Testis (tissue), 5 donors: ENCODE measurements at places on chromosomes 12 and 14.
A peak's percentile ranks its signal among the peaks of the same experiment; 100 is the strongest.

DNA sequence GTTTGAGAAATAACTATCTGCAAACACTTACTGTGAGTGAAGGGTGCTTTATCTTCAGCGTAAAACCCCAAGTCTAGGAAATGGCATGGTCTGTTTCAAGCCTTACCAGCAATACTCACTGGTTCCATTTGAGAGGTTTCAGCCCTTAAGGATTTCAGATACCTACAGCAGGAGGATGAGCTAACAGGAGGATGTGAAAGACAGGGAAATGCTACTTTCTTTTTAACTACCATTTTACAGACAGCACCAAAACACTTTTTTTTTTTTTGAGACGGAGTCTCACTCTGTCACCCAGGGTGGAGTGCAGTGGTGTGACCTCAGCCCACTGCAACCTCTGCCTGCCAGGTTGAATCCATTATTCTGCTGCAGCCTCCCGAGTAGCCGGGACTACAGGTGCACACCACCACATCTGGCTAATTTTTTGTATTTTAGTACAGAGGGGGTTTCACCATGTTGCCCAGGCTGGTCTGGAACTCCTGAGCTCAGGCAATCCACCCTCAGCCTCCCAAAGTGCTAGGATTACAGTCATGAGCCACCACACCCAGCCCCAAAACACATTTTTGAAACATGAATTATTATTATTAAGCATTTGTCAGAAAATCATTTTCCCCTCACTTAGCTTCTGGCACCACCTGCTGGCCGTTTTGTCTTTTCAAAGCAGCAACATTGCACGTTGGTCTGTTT lies 4.6 kb downstream of the MTRFR start:
- DNase-seq, result peak; percentile 78

GRCh38 chr14:56073799-56074198 lies 44.4 kb upstream of the PELI2 start:
- DNase-seq, result no peak

- DNase-seq, result peak; percentile 70
These were observed 211.6 kb downstream of the SYNE2 start for GRCh38 chr14:64064447-64064846.

DNA sequence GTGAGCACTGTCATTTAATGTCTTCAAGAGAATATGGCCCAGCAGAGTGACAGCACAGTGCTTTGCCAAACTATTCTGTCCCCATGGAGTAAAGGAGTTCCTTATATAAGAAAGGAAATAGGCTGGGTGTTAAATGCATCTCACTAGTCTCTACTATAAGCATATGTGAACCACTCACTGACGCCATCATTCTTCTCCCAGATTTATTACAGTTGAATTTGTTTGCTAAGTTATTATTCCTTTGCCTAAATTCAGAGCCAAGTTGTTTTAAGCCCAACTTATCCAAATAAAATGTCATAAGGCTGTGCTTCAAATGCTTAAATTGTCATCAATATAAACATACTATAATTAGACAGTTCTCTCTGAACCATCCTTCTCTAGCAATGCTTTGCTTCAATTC lies 151.6 kb downstream of the KCNA5 start:
- DNase-seq, result no peak

GRCh38 chr12:41737423-41737822 lies 407.3 kb downstream of the GXYLT1 start:
- DNase-seq, result no peak

DNA sequence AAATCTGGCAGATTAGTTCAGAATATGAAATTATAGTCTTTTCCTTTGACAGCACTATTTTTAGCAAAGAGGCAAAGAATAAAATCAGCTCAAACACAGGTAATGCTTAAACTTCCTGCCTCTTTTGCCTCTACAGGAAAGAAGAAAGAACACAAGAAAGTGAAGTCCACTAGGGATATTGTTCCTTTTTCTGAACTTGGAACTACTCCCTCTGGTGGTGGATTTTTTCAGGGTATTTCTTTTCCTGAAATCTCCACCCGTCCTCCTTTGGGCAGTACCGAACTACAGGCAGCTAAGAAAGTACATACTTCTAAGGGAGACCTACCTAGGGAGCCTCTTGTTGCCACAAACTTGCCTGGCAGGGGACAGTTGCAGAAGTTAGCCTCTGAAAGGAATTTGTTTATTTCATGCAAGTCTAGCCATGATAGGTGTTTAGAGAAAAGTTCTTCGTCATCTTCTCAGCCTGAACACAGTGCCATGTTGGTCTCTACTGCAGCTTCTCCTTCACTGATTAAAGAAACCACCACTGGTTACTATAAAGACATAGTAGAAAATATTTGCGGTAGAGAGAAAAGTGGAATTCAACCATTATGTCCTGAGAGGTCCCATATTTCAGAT lies 17.4 kb downstream of the TMPO start:
- no peak for DNase-seq

- DNase-seq, result no peak
These were observed 8.4 kb downstream of the GPRC5A start for GRCh38 chr12:12899530-12900380.

DNA sequence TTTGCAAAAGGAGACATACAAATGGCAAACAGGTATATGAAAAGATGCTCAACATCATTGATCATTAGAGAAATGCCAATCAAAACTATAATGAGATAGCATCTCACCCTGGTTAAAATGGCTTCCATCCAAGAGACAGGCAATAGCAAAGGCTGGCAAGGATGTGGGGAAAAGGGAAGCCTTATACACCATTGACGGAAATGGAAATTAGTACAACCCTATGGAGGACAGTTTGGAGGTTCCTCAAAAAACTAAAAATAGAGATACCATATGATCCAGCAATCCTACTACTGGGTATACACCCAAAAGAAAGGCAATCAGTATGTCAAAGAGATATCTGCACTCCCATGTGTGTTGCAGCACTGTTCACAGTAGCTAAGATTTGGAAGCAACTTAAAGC lies 17.3 kb upstream of the CKAP4 start:
- DNase-seq, result no peak

DNA sequence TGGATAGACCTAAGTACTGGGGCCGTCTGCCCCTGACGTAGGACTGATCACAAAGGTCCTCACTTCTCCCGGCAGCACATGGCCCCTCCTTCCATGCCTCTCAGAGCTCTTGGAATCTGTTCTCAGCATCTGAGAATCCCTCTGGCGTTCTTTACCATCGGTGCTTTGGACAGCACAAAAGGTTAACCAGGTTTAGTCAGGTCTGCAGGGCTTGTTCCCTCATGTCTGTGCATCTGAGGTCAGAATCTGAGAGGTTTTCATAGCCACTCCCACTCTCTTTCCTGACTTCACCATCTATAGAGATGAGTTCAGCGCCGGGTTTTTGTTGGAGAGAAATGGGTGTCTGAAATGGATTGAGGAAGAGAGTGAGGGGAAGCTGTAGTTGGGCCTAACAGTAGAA lies 130.0 kb upstream of the ARHGAP5 start:
- no peak for DNase-seq

DNA sequence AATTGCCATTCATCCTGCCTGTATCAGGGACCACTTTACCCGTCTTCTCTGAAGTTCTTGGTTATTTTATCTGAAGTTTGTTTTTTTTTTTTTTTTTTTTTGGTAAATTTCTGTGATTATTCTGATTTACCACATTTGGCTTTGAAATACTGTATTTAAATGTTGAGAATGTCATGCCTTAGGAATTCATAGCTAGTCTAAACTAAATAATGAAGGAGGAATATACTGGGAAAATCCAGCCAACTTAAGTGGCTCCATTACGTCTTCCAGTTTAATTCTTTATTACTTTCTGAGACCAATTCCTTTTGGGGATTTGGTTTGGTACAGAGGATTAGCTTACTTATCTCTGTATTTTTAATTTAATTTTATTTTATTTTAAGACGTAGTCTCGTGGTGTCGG lies 60.3 kb upstream of the KCNMB4 start:
- DNase-seq, result no peak

DNA sequence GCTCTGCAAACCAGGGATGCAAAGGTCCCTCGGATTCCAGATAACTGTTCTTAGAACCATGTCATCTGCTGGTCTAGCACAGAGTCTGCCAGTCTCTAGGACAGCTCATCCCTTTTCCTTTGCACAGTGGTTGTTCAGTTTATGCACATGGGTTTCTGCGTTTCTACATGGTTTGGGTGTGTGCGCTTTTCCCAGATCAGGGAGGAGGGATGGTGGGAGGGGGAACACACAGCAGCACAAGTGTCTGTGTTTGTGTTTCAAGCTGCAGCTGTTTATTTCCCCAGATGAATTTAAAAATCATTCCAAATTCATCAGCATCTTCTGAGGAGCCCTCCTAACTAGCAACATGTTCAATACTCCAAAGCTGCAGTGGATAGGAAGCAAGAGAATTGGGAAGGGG lies 45.4 kb downstream of the ANO2 start:
- DNase-seq, result no peak

DNA sequence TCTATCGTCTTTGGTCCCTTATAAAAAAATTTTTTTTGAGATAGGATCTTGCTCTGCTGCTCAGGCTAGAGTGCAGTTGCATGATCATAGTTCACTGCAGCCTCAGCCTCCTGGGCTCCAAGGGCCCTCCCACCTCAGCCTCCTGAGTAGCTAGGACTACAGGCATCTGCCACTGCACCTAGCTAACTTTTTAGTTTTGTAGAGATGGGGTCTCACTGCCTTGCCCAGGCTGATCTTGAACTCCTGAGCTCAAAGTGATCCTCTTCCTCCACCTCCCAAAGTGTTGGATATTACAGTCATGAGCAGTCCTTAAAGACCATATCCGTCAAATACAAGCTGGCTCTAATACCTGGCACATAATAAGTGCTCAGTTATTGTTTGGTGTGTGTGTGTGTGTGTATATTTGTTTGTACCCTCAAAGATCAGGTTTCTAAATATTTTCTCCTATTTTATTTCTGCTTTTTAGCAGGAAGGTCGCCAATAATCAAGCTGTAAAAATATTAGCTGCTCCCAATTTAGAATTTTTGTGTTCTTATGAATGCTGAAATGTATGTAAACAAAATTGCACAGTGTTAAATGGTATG lies 30.5 kb downstream of the SRGAP1 start:
- DNase-seq, result no peak

GRCh38 chr12:73383584-73384222 lies 1111.5 kb downstream of the TRHDE start:
- no peak for DNase-seq

GRCh38 chr12:95884998-95885397 lies 26.2 kb downstream of the SNRPF start:
- DNase-seq, result no peak

DNA sequence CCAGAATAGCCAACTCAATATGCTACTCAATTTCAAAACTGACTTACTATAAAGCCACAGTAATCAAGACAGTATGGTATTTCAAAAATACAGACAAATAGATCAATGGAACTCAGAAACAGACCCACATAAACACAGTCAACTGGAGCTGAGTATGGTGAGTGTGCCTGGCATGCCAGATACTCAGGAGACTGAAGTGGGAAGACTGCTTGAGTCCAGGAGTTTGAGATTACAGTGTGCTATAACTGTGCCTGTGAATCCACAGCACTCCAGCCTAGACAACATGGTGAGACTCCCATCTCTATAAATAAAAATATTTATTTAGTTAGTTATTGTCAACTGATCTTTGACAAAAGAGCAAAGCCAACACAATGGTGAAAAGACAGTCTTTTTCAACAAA lies 81.8 kb downstream of the NUMB start:
- DNase-seq, result no peak

DNA sequence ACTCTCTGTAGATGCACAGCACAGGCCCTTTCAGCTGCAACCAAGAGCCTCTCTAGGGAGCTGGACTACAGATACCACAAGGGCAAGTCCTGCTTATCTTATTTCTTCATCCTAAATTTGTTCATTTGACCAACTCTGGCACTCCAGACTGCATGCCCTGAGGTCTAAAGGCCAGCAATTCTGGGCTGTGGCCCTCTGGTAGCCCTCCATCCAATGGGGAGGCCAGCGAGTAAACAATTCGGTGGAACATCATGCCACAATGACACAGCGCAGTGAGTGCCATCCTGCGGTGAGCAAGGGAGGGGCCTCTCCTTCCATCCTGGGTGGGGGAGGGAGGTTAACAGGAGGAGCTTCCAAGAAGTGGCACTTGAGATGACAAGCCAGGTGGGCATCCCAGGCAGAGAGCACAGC lies 652 bp upstream of the SELPLG start:
- no peak for DNase-seq

- DNase-seq, result no peak
These were observed 33.3 kb downstream of the CACNA2D4 start for GRCh38 chr12:1885082-1885596.

DNA sequence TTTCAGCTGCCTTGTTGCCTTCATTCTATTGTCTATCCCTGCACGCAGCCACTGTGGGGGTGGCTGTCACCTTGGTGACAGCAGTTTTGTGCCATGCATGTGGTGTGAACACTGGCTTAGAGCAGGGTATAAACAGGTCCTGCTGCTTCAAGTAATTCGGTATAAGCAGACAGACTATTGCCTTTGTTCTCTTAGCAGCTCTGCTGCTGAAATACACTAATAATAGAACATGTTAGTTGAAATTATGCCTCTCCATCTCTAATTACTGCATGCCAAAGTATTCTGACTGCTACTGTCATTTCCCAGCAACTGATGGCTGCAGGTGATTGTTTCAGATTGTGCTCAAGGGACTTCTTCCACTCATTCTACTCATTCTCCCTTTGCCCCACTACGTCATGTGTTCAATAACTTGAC lies 34.6 kb downstream of the PTPRO start:
- no peak for DNase-seq

GRCh38 chr12:60501124-60501729 lies 905.4 kb downstream of the SLC16A7 start:
- no peak for DNase-seq

- DNase-seq, result no peak
These were observed 87.4 kb downstream of the HECTD4 start for GRCh38 chr12:112294793-112295192.

- no peak for DNase-seq
These were observed 12.9 kb downstream of the GNG2 start for GRCh38 chr14:51873221-51873893.

GRCh38 chr12:109518820-109519665 lies 41.6 kb downstream of the UBE3B start:
- peak; percentile 87 for DNase-seq

DNA sequence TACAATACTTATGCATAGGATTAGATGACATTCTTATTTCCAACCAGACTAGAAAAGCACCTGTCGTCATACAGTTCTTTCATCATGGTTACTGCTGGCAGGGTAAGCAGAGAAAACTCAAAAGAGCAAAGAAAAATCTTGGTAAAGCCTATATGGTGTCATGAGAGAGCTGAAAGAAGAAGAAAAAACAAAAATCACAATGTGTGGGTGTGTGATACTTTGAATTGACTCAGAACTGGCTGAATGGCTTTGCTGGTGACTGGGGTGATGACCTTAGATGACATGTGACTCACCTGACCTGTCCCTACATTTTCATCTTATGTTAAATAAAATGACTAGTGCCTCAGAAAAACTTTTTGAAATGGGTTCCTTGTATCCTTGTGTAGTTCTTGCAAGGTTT lies 278.1 kb upstream of the LMO3 start:
- DNase-seq, result no peak

- no peak for DNase-seq
These were observed 1076.1 kb downstream of the VRK1 start for GRCh38 chr14:97873291-97873690.

DNA sequence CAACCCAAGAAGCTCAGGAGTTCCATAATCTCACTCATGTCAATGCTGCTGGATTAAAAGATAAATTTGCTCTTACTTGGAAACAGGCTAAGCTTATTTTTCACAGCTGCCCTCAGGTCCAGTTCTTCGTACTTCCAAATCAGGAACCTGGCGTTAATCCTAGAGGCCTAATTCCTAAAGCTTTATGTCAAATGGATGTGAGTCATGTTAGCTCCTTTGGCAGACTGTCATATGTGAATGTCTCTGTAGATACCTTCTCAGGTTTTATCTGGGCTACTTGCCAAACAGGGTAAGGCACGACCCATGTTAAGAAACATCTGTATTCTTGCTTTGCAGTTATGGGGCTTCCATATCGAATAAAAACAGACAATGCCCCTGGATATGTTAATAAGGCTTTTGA lies 504.6 kb downstream of the ALG10 start:
- no peak for DNase-seq
